CD8-positive, alpha-beta T cell (primary cell): ENCODE measurements at places on chromosomes 7 and 10.
A peak's percentile ranks its signal among the peaks of the same experiment; 100 is the strongest.

- no peak for DNase-seq
Measured at GRCh38 chr7:45915606-45916005, 5.5 kb downstream of the IGFBP3 start.

DNA sequence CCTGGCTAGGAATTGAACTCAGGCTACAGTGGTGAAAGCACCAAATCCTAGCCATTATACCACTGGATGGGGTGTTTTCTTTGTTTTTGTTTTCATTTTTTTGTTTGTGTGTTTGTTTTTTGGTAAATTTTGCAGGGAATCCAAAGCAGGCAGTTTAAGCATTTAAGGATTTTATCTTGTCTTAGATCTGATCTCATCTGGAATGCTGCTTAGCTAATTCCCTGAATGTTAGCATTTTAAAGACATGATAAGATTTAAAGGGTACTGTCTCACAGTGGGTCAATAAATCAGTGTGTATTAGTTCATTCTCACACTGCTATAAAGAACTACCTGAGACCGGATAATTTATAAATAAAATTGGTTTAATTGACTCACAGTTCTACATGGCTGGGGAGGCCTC lies 5.6 kb upstream of the MKLN1 start:
- no peak for DNase-seq

- DNase-seq: no peak
Measured at GRCh38 chr7:81533426-81533825, 236.4 kb downstream of the HGF start.

DNA sequence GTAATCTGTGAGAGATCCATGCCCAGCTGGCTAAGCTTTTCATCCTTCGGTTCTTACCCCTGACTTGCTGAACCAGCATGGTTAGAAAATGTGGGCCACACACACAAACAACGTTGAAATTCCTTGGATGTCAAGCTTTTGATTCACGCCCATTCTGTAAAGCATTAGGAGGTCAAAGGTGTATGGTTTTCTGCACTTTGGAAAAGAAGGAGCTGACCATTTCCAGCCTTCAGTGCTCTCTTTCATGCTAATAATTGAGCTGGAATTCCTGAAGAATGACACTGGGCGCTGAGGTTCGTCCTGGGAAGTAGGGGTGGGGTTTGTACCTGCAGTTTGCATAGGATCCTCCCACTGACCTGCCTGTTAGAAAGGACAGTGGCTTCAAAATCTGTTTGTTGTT lies 23.1 kb downstream of the KLF6 start:
- DNase-seq: no peak

- no peak for DNase-seq
Measured at GRCh38 chr7:106814887-106815286, 50.2 kb upstream of the PIK3CG start.

DNA sequence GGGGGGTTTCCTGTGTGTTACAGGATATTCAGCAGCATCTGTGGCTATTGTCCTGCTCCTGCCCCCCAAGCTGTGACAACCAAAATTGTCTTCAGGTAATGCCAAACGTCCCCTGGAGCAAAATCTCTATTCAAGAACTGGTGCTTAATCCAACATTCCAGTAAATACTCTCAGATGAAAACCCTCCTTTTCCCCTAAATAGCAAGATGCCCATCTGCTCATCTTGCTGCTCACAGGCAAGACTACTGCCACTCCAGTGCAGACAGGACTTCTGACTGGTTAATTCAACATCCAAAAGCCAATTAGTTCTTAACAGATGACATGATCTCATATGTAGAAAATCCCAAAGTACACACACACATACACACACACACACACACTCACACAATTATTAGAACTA lies 20.5 kb upstream of the JAZF1 start:
- no peak for DNase-seq

- no peak for DNase-seq
Measured at GRCh38 chr7:18167815-18168214, 140.2 kb upstream of the PRPS1L1 start.

- no peak for DNase-seq
Measured at GRCh38 chr7:6178298-6179029, 94.0 kb downstream of the CYTH3 start.

DNA sequence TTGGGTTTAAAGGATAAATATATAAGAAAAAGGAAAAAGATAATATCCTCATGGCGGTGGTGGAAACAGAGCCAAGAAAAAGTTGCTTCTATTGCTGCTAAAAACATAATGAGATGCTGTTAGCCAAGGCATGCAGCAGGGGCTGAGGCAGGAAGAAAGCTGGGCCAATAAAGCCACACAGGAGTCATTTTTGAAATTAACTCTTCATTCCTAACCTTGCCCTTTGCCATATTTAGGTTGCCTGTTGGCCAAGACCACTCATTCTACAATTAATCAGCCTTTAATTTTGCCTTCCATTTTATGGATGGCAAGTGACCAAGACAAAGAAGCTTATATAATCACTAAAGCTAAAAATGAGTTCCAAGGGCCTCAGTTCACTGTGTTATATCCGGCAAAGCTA lies 58.2 kb downstream of the ARMH3 start:
- no peak for DNase-seq

GRCh38 chr10:109624939-109625338 lies 298.4 kb downstream of the XPNPEP1 start:
- no peak for DNase-seq

- DNase-seq: no peak
Measured at GRCh38 chr10:2207246-2207922, 470.1 kb upstream of the ADARB2 start.

- no peak for DNase-seq
Measured at GRCh38 chr10:59904426-59905065, 1.8 kb downstream of the CCDC6 start.

DNA sequence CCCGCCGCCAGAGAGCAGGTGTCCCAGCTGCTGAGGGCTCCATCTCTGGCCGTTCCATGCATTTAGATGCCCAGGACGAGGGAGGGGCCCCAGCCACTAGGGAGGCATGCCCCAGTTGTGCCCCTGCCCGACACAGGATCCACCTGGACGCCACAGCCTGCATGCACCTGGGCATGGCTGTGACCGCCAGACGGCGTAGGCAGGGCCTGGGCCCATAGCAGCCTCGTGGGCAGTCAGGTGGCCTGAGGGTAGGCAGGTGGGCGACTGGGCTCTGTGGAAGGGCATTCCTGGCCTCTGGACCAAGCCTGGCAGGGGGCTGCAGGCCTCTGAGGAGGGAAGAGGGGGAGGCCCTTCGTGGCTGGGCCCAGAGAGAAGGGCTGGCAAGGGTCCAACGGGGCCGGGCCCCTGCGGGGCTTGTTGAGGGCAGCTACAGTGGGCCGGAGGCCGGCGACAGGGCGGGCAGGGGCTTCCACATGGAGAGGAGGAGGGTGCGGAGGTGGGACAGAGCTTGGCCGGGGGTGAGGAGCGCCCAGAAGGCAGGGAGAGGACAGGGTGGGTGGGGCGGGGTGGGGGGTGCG lies 76.0 kb upstream of the NKX6-2 start:
- DNase-seq: no peak

DNA sequence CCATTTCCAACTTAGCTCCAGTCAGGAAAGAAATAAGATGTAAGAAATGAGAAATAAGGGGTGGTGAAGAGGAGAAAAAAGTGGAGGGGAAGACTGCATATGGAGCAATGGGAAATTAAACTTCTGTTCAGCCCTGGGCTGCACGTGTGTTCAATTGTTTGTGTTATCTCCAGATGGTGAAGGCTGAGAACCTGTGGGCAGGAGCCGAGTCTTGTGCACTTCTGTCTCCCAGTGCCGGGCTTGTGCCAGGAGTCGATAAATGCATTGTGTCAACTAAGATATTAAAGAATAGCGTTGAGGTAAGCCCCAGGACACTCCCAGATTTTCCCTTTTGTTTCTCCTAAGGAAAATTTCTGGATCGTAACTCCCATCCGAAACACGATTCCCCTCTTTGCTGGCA lies 98.2 kb downstream of the PRLHR start:
- DNase-seq: no peak

- DNase-seq: no peak
Measured at GRCh38 chr7:50648570-50649169, 83.5 kb upstream of the DDC start.

DNA sequence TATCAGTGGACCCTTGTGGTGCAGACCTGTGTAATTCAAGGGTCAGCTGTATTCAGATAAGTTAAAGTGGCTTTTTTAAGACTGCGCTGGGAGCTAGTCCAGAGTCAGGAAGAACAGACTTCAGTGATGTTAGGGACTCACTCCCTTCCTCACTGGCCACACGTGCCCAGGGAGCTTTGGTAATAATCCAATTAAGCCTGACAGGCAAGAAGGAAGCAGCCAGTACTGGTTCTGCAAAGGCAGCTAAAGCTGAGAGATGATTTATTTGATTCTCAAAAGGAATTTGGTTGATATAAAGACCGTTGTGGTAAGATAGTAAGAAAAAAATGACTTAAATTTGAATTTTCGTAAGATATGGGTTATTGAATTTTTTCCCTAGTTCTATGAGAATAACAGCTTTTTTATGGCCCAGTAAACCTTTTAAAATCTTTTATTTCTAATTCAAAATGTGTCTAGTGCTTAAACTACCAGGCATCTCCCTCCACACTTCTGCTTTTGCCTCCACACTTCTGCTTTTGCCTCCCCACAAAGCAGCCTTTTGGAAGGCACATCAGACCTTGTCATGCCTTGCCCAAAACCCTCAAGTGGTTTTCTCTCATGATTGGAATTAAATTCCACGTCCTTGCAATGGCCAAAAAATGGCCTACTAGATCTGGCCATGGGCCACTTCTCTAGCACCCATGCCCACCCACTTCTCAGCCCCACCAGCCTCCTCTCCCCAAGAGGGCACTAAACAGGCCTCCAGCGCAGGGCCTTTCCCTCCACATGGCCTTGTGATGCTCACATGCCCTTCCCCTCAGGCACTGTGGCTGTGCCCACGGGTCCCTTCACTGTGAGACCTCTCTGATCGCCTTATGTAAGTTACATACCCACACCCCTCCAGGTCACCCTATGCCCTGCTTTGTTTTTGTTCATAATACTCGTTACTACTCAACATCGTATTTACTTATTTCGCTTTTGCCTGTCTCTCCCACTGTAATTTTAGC lies 92.5 kb downstream of the POU6F2 start:
- DNase-seq: no peak

- DNase-seq: no peak
Measured at GRCh38 chr7:17989546-17989945, 38.1 kb downstream of the PRPS1L1 start.

GRCh38 chr7:4015371-4015770 lies 666.7 kb upstream of the FOXK1 start:
- no peak for DNase-seq

DNA sequence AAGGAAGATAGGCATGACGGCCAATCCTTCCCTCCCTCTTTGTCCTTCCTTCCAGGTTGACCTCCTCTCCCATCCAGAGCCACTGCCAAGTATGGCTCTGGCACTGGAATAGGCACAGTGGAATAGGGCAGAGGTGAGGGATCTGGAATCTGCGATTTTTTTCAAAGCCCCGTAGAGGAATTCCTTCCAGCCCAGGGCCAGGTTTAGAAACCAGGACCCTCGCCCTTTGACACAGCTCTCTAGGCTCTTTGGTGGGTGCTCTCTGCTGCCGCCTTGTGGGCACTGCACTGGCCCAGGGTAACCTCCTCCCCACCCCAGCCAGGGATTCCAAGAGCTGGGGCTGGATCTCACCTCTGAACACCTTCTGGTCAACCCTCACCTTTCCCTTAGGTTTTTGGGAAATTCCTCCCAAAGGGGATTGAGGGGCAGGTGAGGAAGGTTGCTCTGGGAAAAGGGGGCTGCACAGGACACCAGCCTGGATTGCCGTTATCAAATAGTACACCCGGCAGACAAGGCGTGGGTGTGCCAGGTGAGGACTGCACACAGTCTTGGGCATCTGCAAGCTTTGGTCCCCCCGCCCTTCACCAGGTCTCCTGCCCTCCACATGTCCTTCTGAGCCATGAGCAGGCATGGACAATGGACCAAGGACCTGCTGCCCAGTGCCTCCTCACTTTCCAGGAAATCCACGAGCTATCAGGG lies 22.8 kb downstream of the C10orf105 start:
- DNase-seq: peak; percentile 48

DNA sequence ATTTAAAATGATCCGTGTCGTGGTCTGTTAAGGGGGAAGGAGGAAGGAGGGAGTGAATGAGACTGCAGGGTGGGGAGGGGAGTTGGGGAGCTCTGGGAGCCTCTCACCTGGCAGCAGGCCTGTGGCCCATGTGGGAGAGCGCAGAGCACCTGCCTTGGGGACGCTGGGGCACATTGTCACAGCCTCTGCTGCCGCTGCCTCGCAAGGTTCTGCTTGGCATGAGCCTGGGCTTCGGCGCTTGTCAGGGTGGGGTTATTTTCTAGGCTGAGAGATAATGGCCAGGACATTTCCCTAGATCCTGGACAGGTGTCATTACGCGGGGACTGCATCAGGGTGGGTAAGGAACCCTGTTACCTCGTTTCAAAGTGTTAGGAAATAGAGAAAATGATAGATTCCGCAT lies 2.2 kb upstream of the SUN1 start:
- no peak for DNase-seq

DNA sequence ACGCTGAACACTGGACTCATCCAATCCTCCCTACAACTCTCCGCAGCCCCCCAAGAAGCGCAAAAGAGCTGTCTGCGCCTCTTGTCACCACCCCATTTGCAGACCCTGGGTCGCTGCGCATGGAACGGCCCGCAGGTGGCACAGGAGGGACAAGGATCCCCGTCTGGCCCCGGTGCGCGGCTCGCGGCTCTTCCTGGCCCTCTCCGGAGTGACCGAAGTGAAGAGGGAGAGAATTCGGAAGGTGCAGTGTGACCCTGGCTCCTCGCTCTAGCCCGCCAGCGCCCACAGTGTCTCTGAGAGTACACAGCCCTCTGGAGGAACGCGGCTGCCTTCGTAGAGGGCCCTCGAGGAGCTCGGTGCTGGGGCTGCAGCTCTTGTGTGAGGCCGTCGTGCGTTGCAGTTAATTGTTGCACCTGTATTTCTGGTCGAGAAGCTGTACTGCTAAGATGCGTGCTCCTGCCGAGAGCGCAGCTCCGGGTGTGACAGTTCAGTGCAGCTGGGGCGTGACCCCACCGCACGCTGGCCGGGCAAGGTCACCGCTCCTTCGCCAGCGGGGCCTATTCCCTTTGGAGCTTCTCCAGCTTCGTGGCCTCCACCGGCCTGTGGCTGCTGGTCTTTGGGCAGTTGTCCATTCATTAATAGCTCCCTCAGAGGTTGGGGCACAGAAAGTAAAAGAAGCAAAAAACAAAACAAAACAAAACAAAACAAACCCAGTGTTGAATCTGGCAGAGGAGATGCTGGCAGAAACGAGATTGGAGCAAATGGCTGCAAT lies 119.0 kb downstream of the SEC23IP start:
- no peak for DNase-seq

- DNase-seq: peak; percentile 51
Measured at GRCh38 chr10:22606164-22606614, 108.2 kb downstream of the PIP4K2A start.

- DNase-seq: no peak
Measured at GRCh38 chr7:21806388-21806787, 139.3 kb downstream of the CDCA7L start.

DNA sequence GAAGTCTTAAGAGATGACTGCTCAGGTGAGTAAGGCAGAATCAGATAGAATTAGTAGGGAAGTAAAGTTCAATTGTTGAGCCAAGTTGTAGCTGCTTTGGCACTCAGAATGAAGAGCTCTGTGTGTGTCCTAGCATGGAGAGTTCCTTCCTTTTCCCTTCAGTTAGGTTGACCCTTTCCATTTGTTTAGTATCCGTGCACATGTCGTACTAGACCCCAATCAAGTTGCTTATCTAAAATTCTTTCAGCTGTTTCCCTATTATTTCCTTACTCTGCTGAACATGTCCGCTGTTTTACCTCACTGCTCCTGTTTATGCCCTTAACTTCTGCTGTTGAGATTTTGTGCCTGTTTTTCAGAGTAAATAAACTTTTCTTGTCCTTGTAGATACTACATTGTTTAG lies 13.3 kb downstream of the ZNF655 start:
- DNase-seq: no peak

- no peak for DNase-seq
Measured at GRCh38 chr7:55211726-55212125, 153.4 kb upstream of the LANCL2 start.

GRCh38 chr7:87628780-87629569 lies 777 bp downstream of the RUNDC3B start:
- peak; percentile 54 for DNase-seq
